ENCODE measurements at places on chromosomes 5 and 9. TPM values are rescaled to one million over a fixed set of nuclear protein-coding genes. Genes with fewer than 3 reads are reported as not detected.

DNA sequence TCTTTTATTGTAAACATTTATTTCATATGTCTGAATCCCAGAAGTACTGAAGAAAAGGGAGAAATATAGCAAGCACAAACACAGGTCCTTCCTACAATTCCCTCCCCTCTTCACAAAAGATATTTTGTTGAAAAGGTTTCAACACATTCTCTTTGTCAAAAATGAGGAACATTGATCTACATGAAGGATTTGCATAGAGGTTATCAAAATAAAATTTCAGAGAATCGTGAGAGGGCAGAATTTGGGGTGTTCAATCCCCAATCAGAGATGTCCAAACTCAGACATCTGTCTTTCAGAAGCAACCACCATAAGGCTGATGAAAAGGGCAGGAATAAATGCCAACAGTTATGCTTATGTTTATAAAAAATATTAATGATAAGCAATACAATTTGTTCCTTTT lies 69.2 kb downstream of the MARCHF3 start:
- DNase-seq: no peak

DNA sequence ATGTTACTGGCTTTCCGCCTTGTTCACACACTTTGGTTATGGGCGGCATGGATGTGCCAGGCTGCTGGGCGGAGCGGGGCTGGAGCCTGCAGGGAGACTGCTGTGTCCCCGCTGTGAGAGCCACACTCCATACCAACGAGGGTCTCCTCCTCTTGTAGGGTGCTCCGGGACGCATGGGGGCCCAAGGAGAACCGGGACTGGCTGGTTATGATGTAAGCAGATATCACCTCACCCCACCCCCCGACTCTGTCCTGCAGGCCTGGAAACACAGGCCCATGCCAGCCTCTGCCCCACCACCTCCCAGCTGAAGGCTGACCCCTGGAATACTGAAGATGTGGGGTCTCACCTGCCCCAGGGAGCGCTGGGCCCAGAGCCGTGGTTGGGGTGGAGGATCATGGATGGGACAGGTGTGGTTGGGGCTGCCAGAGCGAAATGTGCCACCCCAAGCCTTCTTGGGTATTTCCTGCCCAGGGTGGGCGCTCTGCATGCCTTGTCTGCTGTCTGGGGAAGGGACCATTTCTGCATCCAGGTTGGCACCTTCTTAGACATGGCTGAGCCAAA lies 39.3 kb upstream of the ORM1 start:
- no peak for DNase-seq

DNA sequence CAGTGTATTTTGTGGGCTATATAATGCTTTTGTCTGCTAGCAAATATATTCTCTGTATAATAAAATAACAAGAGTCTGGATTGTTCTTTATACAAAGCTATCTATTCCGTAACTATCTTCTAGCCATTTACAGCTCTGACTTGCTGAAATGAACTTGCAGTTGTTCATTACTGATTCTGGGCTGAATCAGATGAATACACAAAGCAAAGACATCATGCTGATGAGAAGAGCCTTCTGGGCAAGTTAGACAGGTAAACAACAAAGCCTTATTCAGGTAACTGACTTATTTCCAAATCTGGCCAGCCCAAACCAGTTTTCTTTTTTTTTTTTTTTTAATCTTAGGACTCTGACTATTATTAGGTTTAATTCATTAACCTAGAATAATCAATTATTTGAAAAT lies 255.5 kb downstream of the KIAA0825 start:
- DNase-seq: no peak

DNA sequence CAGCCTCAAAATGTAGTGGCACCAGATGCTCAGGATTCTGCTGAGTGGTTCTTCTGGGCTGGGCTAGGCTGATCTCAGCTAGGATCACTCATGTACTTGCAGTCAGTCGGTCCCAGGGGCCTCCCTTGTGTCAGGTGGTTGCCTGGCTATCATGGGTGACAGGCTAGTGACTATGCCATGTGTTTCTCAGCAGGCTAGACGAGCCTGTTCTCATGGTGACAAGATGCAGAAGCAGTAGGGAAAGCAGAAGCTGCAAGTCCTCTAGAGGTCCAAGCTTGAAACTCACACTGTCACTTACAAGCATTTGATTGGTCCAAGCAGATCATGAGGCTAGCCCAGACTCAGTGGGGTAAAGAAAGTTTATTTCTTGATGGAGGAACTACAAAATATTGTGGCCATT lies 15.2 kb upstream of the KCNMB1 start:
- no peak for DNase-seq

GRCh38 chr5:82291420-82291819 lies 13.3 kb upstream of the RPS23 start:
- no peak for DNase-seq

- DNase-seq: no peak
Measured at GRCh38 chr9:10700915-10701314, 88.1 kb upstream of the PTPRD start.

GRCh38 chr9:115167175-115167574 lies 49.2 kb upstream of the TNC start:
- DNase-seq: peak; percentile 94

DNA sequence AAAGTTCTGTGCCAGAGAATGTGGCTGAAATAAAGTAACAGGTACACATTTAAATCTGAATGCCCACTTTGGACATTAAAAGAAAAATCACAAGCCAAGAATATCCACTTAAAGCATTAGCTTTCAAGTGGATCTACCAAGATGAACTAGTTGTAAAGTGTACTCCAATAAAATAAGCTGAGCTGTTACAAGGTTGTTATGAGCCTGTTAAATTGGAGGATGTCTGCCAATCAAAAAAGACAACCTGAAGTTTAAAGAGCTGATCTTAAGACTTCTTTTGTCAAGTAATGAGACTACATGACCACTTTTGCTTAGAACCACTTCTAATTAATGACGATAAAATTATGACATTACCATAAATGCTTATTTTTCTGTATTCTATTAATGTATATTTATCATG lies 2.4 kb downstream of the FAM200C start:
- no peak for DNase-seq

- no peak for DNase-seq
Measured at GRCh38 chr5:109876030-109876725, 186.5 kb downstream of the MAN2A1 start.

DNA sequence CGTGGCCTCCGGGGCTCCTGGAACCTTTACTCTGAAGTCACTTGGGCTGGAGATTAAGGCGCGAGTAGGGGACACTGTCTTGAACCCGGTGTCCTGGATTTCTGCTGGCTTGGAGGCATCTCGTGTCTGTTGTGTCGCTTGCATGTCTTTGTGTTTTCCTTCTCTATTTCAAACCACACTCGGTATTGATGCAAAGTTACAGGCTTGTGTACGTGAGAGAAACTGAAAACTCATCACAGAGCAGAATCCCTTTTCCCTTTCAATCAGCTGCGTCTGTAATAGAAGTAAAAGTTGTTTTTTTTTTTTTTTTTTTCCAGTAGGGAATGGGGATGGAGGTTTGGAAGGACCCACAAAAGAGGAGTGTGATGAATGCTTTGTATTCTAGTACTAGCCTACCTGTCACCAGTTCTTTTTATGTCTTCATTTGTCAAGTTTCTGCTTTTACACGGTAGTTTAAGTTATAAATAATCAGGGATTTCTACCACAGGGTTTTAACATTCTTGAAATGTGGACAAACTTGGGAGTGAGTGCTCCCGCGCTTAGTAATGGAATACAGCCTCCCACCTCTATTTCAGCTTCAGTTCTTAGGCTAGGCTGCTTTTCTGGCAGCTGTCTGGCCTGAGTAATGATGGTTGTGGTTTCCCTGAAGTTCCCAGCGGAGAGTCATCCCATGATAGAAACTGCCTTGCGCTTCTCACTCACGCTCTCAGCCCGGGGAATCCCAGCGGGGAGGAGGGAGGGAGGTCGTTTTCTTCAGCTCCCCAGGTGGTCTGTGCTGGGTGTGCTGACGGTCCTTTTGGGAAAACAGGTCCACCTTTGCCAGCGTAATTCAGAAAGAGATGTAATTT lies 763 bp downstream of the TJP2 start:
- peak; percentile 95 for DNase-seq

DNA sequence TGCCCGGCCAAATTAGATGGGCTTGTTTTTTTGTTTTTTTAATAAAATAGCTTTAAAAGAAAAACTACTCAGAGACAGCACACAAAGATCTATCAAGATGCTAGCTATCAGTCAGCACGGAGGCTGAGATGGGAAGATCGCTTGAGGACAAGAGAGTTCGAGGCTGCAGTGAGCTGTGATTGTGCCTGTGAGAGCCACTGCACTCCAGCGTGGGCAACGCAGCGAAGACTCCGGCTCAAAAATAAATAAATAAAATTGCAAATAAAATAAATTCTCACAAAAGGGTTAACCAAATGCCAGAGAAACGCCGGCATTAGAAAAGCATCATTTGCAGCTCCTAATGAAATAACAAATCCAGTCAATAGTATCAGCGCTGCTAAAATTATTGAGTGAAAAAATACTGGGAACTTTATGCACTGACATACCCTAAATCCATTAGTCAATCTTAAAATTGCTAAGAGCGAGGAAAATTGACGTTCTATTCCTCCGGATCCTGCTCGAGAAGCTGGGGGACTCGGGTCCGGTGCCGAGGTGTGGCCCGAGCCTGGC lies 681 bp downstream of the CPLANE1 start:
- peak; percentile 43 for DNase-seq

- DNase-seq: no peak
Measured at GRCh38 chr9:78296201-78296892, 578 bp upstream of the PSAT1 start.

DNA sequence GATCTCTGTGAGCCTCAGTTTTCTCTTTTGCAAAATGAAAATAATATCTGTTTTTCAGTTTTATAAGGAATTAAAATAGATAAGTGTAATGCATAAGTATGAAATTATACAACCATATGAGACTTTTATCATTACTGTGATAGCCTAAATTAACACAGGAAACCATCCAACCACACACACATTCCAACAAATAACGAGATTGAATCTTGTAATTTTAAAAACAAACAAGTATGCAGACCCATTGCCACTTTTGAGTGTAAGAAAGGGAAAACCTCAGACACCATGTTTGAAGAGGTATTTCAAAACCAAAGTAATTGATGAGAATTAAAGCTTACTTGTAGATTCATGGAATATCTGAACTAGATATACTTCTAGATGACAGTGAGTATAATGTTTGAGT lies 32.0 kb downstream of the XRCC4 start:
- DNase-seq: no peak

DNA sequence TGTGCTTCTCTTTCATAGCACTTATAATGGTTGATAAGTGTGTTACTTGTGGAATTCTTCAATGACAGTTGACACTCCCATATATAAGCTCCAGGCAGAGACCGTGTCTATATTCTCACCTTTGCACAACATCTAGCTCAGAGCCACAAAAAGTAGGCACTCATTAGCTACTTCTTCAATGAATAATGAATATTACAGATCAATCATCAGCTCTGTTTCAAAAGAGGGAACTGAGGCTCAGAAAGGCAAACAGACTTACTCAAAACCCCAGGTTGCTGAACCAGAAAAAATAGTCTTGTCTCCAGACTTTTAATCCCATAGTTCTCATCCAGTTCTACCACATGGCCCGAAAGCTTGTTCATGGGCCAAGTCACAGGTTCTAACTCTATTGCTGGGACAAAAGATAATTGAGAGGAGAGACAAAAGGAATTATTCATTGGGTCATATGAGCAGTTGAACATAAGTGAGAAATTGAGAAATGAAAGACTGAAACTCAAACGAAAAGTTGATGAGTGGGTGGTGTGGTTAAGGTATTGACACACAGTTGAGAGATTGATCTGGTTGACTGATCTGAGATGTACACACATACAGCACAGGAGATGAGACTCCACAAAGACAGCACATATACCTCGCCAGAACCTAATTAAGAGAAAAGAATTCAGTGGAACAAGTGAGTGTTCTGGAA lies 381.6 kb downstream of the EFNA5 start:
- no peak for DNase-seq

DNA sequence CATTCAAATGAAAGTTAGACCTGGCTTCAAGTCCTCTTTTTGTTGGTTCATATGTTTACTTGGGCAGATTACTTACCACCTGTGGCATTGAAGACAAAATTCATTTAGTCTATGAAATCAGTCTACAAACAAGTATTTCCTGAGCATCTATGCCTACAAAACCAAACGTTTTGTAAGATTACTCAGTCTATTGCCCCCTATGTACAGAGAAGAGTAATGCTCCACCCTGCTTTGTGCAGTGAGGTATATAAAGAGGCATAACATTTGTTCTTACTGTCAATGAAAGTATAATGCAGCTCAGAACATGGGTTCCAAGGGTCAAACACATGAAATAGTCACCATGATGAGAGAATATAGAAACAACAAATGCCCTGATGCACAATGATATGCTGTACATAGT lies 580.7 kb downstream of the KIF4B start:
- no peak for DNase-seq

DNA sequence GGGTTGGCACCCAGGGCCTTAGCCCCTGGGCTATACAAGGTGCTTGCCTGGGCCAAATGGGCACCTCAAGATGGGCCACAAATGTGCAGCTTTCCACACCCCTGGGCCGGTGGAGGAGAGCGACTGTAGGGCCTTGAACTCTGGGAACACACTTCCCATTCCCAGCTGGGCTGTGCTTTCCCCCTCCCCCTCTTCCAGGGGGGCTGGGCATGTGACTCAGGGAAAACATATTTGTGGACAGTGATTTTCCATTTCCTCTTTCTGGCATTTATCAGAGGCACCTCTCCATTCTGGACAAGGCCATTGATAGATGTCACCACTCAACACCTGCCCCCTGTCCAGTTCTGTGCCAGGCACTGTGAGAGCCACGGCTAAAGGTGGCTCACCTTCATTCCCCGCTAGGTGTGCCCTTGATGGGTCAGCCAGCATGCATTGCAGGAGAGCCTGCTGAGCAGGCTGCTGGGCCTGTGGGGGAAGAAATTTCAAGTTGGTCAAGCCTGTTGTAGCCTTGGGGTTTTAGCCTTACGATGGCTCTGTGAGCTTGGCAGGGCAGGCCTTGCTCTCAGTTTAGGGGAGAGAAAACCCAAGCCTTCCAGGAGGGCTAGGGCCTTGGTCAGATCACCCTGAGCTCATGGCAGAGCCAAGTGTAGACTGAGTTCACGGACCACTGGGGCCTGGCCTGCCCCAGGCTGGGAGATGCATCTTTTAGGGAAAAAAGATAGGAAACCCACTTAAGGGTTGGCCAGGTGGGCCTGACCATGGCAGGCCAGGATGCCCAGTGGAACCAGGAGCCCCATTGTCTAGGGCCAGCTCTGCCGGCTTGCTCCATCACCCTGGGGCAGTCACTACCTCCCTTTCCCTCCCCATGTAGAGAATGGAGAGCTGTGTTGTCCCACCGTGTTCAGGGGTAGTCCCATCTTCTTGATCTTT lies 113.9 kb downstream of the DAB2IP start:
- DNase-seq: peak; percentile 68

- DNase-seq: no peak
Measured at GRCh38 chr9:97558701-97559101, 57.2 kb downstream of the TMOD1 start.

The PCDHA3 gene
- total RNA-seq: under 0.01 TPM

The HSD17B3 gene
- not detected for total RNA-seq

The RASGRF2 gene
- total RNA-seq: under 0.01 TPM

The CARD6 gene
- 3.2 TPM for total RNA-seq

The CFAP77 gene
- total RNA-seq: not detected

The RNF183 gene
- not detected for total RNA-seq

The SH3RF2 gene
- 1.2 TPM for total RNA-seq

The TMEM174 gene
- not detected for total RNA-seq

The TMEM215 gene
- not detected for total RNA-seq

The SGCD gene
- 18.9 TPM for total RNA-seq

The NADK2 gene
- 20.5 TPM for total RNA-seq

Measured in LHCN-M2 (cell line).